Immature natural killer cell (primary cell): ENCODE measurements at places on chromosomes 12 and 14. TPM values are rescaled to one million over a fixed set of nuclear protein-coding genes. Genes with fewer than 3 reads are reported as not detected.

Gene FAM181A
- polyA plus RNA-seq: not detected

- peaks cover 21% of the 10 kb centered on the region for H3K36me3 ChIP-seq
- no peak overlapping the region for H3K27ac ChIP-seq
- no peak for DNase-seq
- H3K27me3 ChIP-seq: peaks cover 1% of the 10 kb centered on the region
Observed at GRCh38 chr12:59780605-59781135, 184.8 kb downstream of the SLC16A7 start.

Gene PDE3A
- 0.08 TPM for polyA plus RNA-seq

GRCh38 chr12:105948331-105948730, 190.4 kb downstream of the NUAK1 start:
- H3K36me3 ChIP-seq: no peaks in the 10 kb centered on the region
- no peak for DNase-seq
- no peaks in the 10 kb centered on the region for H3K4me1 ChIP-seq
- H3K27ac ChIP-seq: no peak overlapping the region
- H3K27me3 ChIP-seq: no peaks in the 10 kb centered on the region
- no peak overlapping the region for H3K4me3 ChIP-seq

- no peaks in the 10 kb centered on the region for H3K36me3 ChIP-seq
- no peak overlapping the region for H3K4me3 ChIP-seq
- no peak overlapping the region for H3K27ac ChIP-seq
- no peak for DNase-seq
- peaks cover 4% of the 10 kb centered on the region for H3K27me3 ChIP-seq
Observed at GRCh38 chr12:57131896-57132744, 3.8 kb downstream of the LRP1 start.

- no peaks in the 10 kb centered on the region for H3K27me3 ChIP-seq
- peaks cover 65% of the 10 kb centered on the region for H3K4me1 ChIP-seq
- peak overlapping the region; percentile 94 for H3K4me3 ChIP-seq
- DNase-seq: peak; percentile 76
Observed at GRCh38 chr14:73785834-73786635, 65.6 kb upstream of the PTGR2 start.

Gene PLCZ1
- polyA plus RNA-seq: not detected

- peaks cover 5% of the 10 kb centered on the region for H3K4me1 ChIP-seq
- H3K36me3 ChIP-seq: no peaks in the 10 kb centered on the region
- H3K27me3 ChIP-seq: peaks cover 2% of the 10 kb centered on the region
Observed at GRCh38 chr12:62135553-62136200, 124.5 kb upstream of the USP15 start.

Gene TIMM9
- 48.8 TPM for polyA plus RNA-seq

GRCh38 chr12:120183211-120183631, 11.3 kb downstream of the GCN1 start:
- no peak overlapping the region for H3K27ac ChIP-seq
- peaks cover 22% of the 10 kb centered on the region for H3K36me3 ChIP-seq
- H3K27me3 ChIP-seq: no peaks in the 10 kb centered on the region
- peaks cover 20% of the 10 kb centered on the region for H3K4me1 ChIP-seq

Gene AICDA
- polyA plus RNA-seq: not detected

DNA sequence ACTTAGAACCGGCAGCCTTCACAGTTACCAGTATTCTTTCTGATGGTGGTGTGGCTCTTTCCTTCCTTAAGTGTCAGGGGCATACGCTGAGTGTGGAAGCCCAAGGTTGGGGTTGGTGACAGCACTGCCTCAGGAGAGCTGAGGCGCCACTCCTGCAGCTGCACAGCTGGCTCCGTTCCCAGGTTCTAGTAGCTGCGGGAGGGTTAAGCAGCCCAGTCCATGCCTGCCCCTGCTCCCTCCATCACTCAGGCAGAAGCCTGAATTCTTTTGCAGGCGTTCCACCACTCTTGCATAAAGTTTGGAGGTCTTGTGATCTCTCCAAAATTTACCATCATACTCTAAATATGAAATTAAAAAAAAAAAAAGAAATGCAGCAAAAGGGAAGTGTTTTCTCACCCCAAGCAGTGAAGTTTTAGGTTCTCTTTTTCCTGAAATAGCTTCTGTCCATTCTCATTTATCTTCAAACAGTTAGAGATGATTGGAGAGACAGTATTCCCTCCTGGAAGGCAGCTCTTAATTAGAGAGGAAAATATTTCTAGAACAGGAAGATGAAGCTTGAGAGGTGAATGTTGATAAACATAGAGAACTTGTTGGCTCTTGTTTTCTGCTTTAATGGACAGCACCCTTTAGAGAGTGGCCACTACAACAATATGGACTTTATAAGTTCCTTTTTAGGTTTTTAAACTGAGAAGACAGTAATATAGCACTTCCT, 136.1 kb downstream of the FGD4 start:
- H3K36me3 ChIP-seq: no peaks in the 10 kb centered on the region
- peaks cover 20% of the 10 kb centered on the region for H3K4me1 ChIP-seq
- H3K27ac ChIP-seq: no peak overlapping the region
- H3K27me3 ChIP-seq: no peaks in the 10 kb centered on the region
- H3K4me3 ChIP-seq: peak overlapping the region; percentile 77

DNA sequence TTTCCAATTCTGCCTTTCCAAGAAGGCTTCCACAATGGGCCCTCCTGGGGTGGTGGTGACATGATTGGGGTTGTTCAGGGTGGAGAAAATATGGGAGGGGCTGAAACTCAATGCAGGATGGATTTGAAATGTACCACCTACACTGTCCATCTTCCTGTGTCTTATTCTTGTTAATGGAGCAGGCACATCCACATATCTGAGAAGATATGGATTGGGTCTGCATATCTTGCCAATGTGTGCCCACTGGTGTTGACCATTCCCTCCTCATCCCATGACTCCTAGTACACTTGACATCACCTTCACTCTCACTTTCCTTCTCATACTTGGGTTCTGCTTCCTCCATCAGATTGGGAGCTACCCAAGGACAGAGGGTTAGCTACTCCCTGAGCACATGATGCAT, 7.2 kb downstream of the KRT76 start:
- no peaks in the 10 kb centered on the region for H3K4me1 ChIP-seq
- no peak overlapping the region for H3K27ac ChIP-seq
- no peak for DNase-seq
- H3K36me3 ChIP-seq: no peaks in the 10 kb centered on the region
- peaks cover under 1% of the 10 kb centered on the region for H3K27me3 ChIP-seq

Gene KRT77
- not detected for polyA plus RNA-seq

Gene FIGNL2
- polyA plus RNA-seq: not detected

GRCh38 chr14:46344327-46344937, 307.1 kb downstream of the RPL10L start:
- no peaks in the 10 kb centered on the region for H3K27me3 ChIP-seq
- no peaks in the 10 kb centered on the region for H3K4me1 ChIP-seq
- no peak overlapping the region for H3K4me3 ChIP-seq
- H3K36me3 ChIP-seq: no peaks in the 10 kb centered on the region

GRCh38 chr14:85909581-85909980, 379.6 kb downstream of the FLRT2 start:
- no peak overlapping the region for H3K4me3 ChIP-seq
- no peak for DNase-seq
- no peaks in the 10 kb centered on the region for H3K36me3 ChIP-seq
- H3K27me3 ChIP-seq: peaks cover 2% of the 10 kb centered on the region
- H3K4me1 ChIP-seq: peaks cover 31% of the 10 kb centered on the region
